T-helper 2 cell (primary cell): ENCODE measurements at places on chromosomes 7 and 10.
A peak's percentile ranks its signal among the peaks of the same experiment; 100 is the strongest.

DNA sequence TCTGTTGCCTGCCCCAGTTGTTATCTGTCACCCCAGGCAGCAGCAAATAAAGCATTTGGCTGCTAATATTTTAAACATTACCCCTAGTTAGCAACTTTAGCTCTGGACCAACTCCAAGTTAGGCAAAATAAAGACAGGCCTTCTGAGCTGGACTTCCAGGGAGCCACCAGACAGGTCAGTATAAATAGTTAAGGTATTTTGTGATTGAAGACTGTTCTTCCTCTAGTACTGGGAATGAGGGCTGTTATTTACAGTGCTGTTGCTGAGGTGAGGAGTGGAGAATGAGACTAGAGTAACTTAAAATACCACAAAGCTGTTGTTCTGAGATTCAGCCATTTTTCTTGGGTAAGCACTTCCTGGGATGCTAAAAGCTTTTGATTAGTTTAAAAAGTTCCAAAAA, 40.1 kb downstream of the ZNF518A start:
- DNase-seq = no peak

- peak; percentile 46 for DNase-seq
These were observed 175.4 kb upstream of the AKR1E2 start for GRCh38 chr10:4650582-4650981.

DNA sequence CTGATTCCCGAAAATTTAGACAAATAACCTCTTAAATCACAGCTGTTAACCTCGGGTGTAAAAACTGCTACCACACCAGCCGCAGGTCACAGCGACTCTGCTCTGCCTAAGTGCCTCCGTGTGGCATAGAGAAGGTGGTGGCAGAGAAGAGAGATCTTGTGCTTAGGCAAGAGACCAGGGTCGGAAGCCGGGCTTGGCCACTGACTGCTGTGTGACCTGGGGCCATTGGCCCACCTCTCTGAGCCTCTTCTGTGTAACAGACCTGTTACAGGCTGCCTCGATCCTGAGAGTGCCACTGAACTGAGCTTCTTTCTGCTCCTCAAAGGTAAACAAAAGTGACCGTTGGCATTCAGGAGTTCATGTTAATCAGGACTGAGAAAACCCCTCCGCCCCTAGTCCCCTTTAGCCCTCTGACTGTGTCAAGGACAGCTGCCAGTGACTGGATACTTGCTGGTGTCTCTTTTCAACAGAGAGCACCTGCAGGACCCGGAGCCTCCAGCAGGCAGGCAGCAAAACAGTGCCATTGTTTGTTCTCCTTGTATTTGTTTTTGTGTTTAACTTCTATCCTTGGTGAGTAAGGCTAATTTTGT, 36.5 kb downstream of the ZMIZ1 start:
- no peak for DNase-seq

GRCh38 chr10:70898687-70899086, 10.3 kb upstream of the PCBD1 start:
- no peak for DNase-seq

DNA sequence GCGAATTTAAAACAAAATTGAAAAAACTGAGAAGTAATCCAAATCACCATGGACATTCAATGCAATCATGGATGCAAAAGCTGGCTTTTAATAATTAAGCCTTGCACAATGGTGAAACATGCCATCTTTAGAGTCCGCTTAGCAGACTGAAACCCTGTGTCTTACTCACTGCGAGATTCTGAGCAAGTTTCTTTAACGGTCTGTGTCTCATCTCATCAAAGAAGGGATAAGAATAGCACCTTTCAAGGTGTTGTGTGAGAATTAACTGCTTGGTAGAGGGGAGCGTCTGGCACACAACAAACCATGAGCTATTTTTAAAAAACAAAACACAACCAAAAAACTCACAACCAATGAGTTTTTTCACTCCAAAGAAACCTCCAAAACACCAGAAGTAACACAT, 21.4 kb downstream of the ACBD7 start:
- DNase-seq = no peak

GRCh38 chr7:139118805-139119485, 9.4 kb upstream of the ZC3HAV1 start:
- peak; percentile 38 for DNase-seq

GRCh38 chr10:123134915-123135414, 805 bp upstream of the HMX3 start:
- no peak for DNase-seq
